ENCODE measurements at places on chromosomes 3 and 15.

GRCh38 chr3:116984301-116984700, 274.7 kb downstream of the TUSC7 start:
- DNase-seq = no peak

DNA sequence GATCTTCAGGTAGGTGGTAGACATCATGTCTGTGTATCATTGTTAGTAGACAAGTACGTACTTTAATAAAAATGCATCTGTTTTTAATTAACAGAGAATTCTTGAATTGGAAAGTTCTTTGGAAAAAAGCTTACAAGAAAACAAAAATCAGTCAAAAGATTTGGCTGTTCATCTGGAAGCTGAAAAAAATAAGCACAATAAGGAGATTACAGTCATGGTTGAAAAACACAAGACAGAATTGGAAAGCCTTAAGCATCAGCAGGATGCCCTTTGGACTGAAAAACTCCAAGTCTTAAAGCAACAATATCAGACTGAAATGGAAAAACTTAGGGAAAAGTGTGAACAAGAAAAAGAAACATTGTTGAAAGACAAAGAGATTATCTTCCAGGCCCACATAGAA, 149.1 kb upstream of the LRRFIP2 start:
- DNase-seq = no peak

GRCh38 chr3:69558912-69559311, 173.0 kb upstream of the FRMD4B start:
- no peak for DNase-seq

DNA sequence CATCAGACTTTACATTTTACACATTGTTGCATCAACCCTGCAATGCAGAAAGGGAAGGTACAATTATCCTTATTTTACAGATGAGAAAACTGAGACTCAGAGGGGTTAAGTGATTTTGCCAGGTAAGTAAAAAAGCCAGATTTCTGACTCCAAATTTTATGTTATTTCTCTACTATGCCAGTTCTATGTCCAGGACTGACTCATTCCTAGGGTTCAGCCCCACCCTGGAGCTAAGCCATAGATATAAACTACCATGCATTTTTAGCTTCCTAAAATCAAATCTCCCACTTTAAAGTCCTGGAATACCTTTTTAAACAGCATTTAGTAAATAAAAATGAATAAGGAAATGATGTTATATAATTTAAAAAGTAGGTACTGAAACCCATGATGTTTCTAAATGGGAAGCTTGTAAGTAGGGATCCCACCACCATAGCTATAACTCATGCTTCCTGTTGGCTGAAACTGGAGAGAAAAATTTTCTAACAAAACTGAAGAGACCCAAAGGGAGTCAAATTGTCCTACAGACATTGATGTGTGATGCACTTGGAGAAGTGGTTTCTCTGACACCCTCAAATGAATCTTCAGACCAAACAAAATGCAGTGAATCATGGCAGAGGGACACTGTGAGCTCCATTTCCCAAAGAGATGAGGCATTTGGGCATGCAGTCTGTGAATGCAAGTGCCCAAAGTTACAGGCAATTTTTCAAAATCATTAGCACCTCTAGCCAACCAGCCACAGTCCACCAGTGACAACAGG, 301.7 kb upstream of the UMPS start:
- no peak for DNase-seq

- no peak for DNase-seq
Measured at GRCh38 chr15:49875392-49875791, 243.6 kb downstream of the ATP8B4 start.

DNA sequence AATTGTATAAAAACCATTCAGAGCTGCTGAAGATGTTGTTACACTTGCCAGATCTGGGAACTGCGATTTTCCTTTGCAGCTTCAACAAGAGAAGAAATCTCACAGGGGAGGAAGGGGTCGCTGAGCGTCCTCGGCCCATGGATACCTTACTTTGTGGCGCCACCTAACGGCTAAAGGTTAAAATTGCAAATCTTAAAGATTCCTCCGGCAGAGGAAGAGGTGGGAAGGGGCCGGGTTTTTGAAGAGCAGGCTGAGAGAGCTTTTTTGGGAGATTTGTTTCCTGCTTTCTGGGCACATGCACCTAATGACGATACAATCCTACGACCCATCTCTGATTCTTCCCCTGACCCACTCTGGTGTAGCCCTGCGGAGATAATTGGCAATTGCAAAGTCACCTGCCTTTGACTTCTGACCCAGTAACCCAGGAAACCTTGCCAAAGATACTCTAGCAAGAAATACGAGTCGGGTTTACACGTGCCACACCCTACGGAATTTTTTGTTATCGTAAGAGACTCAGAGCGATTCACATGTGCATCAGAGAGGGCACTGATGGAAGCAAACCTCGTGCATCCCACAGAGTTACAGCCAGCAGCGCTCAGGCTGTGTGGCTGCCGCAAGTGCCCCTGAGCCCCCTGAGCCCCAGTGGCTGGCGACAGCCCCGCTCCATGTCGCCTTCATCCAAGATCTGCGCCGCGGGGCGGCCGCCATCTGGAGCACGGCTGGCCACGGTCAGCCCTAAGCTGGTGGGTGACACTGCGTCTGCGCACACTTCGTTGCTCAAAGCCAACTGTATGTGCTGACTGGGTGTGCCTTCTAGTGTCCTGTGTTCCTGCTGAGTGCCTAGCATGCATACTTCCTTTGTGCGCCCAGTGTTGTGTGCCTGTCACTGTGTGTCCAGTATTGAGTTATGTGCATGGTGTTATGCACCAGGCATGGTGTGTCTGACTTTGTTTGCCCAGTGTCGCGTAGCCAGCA, 55.2 kb upstream of the CHRNA7 start:
- peak; percentile 85 for DNase-seq

- no peak for DNase-seq
Measured at GRCh38 chr3:170085396-170085795, 47.6 kb downstream of the GPR160 start.

DNA sequence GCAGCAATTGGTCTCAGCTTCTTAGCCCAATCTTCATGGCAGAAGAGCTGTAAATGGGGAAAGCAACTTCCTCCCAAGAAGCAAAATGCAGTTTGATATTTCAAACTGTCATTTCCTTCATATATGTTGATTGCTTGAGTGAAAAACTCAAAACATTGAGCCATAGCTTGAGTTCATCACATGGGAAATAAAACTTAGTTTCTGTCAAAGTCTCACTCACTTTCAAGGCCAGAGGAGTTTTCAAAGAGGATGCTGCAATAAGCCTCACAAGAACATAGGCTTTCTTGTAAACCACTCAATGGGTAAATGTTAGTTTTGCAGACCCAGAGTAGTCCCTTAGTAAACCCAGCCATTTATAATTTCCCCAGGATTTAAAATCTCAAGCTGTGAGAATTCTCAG, 29.1 kb upstream of the SUCLG2 start:
- no peak for DNase-seq

DNA sequence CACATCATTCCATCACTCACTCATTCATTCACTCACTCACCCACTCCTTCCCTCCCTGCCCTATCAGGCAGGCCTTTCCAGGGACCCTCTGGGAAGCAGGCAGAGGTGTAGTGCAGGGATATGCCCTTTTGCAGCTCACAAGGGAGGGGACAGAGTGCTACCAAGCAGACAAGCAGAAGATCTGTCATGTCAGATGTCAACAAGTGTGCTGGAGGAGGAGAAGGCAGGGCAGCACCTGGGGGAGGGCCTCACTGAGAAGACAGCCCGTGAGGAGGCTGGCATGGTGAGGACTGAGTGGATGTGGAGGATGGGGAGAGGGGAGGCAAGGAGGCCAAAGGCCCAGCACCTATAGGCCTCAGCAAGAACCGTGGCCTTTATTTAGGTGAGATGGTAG, 15.3 kb downstream of the ABTB1 start:
- DNase-seq = no peak

DNA sequence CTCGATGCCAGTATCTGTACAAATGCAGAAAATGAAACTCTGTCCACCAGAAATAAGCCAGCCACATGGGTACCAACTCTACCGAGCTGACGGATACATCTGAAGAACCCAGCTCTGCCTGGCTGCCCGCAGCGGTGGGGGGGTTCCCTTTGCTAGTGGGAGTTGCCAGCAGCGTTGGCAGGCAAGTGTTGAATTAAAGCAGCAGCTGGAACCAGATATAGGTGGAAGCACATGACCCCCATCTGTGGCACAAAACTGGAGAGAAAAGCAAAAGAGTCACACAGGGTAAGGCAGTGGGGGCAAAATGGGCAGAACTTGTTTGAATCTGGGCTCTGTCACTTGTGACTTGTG, 17.9 kb downstream of the CRYGS start:
- no peak for DNase-seq

DNA sequence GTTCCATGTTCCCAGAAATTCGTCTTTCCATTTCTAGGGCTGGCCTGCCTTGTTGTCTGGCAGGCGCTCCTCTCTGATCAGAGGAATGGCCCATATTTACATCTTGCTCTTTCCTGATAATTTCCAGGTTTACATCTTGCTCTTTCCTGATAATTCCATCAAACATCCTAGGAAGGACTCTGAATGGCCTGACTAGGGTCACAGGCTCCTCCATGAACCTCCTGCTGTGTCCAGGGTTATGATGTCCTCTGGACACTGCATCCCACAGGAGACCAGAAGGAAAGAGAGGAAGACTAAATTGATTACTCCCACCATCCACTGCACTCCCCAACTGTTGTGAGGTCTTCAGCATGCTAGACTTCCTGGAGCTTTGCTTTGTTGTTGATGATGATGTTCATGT, 75.4 kb downstream of the CLSTN2 start:
- no peak for DNase-seq

DNA sequence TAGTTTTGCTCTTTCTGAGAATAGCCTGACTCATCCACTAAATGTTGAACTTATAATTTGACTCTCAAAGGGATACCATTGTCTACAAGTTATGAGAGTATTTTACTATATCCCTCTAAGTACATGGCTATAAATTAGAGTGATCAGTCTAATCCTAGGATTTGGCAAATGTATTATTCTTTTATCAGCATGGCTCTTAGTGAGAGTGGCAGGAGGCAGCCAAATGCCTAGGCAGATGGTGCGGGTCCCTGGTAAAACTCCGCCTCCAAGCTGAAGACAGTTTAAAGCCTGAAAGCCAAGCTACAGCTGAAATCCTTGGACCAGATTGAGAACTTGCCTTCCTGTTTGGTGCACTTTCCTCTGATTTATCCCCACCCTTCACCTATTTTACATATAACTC, 631.8 kb downstream of the SQOR start:
- DNase-seq = peak; percentile 9

DNA sequence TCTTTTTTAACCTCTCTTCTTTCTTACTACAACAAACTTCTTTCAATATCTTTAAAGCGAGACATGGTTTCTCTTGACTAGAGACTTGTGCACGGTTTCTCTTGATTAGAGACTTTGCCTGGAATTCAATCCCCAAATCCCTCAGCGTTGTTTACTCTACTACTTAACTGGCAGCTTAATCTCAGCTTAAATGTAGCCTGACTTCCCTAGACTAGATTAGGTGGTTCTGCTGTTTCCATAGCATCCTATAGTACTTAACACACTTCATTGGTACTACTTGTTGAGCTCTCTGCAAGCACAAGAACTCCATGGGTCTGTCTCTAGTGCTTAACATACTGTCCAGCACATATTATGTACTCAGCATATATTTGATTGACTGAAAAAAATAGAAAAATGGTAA, 168.2 kb upstream of the GPR149 start:
- DNase-seq = no peak

GRCh38 chr3:45677033-45677446, 12.2 kb upstream of the SACM1L start:
- DNase-seq = no peak

GRCh38 chr3:20186600-20187004, 596 bp upstream of the SGO1 start:
- DNase-seq = no peak

DNA sequence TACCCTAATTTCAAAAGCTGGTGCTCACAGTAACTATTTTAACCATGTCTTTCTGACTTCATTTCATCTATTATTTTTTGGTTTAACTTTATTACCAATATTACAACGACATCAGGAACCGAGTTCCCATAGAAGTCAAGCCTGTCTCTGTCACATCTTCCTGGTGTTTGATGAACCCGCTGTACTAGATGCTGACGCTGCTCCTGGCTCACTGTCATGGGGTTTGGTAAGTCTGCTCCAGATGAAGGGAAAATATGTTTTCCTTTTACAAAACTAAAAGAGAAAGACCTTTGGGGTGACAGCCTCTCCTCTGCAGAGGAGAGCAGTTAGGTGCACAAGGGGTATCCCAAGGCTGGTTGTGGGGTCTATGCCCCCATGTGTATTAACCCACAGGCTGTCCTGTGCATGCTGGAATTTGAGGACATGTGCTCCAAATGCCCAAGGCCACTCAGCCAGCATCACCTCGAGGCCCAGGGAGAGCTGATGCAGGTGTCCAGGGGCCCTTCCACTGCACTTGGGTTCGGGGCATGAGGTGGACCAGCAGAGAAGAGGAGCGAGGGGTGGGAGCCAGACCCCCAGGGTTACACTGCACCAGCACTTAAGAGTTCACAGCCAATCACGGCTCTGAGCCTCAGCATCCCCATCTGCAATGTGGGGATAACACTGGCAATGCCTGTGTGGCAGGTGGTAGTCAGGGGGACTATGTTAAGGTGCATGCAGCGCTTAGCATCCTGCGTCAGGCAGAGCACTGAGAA, 62.2 kb downstream of the ATP10A start:
- DNase-seq = no peak

DNA sequence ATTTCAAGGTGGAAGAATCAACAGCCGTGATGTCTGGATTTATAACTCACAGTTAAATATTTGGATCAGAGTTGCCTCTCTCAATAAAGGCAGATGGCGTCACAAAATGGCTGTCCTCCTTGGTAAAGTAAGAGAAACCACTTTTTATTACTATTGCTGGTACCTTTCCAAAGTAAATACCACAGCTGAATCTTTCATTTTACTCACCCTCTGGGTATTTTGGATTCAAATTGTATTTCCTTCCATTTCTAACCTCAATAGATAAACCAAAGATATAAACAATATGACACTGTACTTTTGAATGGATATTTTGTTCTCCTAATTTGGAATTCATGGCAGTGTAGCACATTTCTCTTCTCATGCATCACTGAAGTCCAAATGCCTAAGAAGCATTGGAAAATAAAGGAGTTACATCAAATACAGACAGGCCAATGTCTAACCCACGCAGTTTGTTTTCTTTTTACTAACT, 29.5 kb downstream of the KLHL24 start:
- DNase-seq = no peak

- DNase-seq = no peak
Measured at GRCh38 chr3:108178676-108179075, 43.5 kb downstream of the IFT57 start.

GRCh38 chr3:30455840-30456239, 150.6 kb upstream of the TGFBR2 start:
- no peak for DNase-seq

GRCh38 chr3:64319391-64319790, 94.1 kb upstream of the PRICKLE2 start:
- no peak for DNase-seq

DNA sequence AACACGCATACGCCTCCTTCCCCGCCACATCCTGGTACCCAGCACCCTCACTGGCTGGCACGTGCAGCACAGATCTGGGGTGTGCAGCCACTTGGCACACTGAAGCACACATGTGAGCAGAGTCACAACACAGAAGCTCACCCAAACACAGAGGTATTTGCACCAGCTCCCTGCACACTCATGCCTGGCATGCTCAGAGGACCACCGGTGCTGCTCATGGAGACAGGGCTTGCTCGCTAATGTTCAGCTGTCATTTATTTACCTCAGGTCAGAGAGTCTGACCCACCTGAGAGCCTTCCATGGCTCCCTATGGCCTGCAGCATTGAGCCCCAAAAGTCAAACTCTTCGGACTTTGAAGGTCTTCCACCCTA, 70.4 kb downstream of the ADAMTS7 start:
- DNase-seq = no peak
